ENCODE measurements at places on chromosomes 1 and 21. TPM values are rescaled to one million over a fixed set of nuclear protein-coding genes. Genes with fewer than 3 reads are reported as not detected.
A peak's percentile ranks its signal among the peaks of the same experiment; 100 is the strongest.

DNA sequence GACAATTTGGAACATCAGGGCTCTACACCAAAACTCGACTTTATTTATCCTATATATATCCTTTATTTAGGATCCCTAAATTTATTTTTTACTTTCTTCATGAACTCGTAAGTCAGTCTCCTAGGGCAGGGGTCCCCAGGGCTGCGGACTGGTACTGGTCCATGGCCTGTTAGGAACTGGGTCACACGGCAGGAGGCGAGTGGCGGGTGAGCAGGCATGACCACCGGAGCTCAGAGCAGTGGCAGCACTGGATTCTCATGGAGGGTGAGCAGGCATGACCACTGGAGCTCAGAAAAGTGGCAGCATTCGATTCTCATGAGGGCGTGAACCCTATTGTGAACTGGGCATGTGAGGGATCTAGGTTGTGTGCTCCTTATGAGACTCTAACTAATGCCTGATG, 427.0 kb downstream of the SMYD3 start:
- no peak for DNase-seq

Gene TINAGL1
- total RNA-seq, result 273 TPM

Gene SH3BGR
- total RNA-seq, result 159 TPM

- DNase-seq, result peak; percentile 84
Measured at GRCh38 chr1:1435106-1435903, at the start of gene VWA1. VWA1 (plus strand) TSS chr1:1435690; CDS start chr1:1435749, 59 bp downstream.

Gene AUNIP
- not detected for total RNA-seq

Gene HMGCL
- total RNA-seq, result 32.8 TPM

Gene EVI5
- total RNA-seq, result 20.0 TPM

DNA sequence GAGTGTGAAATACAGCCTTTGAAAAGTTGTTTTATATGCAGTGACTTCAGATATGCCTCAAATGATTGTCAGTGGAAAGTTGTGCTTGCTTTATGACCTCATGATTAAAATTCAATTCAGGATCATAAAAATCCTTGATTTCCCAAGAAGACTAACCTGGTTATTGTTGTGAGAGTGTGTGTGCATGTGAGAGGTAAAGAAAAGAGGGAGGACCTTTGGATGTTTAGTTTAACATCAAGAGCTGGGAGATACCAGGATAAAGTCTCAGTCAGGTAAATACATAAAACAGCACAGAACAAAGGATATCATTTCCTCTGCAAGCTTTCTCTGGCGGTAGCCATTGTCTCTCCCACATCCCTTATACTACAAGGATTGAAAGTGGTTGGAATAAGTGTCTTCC, 14.4 kb downstream of the BTBD8 start:
- DNase-seq, result no peak

DNA sequence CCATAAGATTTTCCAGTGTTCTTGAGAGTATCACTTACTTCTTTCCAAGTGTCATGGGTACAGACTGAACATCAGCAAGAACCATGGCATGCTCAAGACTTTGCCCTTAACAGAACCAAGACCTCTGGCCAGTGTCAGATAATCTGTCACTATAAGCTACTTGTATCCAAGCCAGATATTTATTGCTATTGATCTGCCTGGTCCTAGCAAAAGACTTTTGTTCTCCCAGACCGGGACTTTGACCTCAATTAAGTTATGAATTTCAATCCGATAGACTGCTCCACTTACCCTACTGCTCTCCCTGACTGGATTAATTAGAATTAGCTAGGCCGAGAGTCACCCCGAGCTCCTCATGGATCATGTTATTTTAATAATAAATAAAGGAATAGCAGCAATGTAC, 129.6 kb downstream of the ACBD6 start:
- no peak for DNase-seq

DNA sequence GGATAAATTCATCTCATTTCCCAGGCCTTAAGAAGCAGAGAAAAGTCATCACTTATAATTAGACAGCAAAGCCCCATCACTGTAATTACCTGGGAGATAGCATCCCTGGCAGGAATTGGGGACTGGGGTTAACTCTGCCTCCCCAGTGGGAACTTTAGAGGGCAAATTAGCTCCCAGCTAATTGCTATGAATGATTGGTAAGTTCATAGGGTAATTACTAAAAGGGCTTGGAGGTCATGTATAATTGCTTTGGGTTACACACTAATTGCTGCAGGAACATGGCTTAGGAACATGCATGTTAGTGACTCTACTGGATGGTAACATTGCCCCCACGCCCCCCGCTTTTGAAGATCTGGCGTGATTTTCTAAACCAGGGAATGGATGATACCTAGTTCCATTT, 64.8 kb downstream of the UBE2T start:
- DNase-seq, result no peak

GRCh38 chr1:189939967-189940366, 537.7 kb downstream of the BRINP3 start:
- no peak for DNase-seq

DNA sequence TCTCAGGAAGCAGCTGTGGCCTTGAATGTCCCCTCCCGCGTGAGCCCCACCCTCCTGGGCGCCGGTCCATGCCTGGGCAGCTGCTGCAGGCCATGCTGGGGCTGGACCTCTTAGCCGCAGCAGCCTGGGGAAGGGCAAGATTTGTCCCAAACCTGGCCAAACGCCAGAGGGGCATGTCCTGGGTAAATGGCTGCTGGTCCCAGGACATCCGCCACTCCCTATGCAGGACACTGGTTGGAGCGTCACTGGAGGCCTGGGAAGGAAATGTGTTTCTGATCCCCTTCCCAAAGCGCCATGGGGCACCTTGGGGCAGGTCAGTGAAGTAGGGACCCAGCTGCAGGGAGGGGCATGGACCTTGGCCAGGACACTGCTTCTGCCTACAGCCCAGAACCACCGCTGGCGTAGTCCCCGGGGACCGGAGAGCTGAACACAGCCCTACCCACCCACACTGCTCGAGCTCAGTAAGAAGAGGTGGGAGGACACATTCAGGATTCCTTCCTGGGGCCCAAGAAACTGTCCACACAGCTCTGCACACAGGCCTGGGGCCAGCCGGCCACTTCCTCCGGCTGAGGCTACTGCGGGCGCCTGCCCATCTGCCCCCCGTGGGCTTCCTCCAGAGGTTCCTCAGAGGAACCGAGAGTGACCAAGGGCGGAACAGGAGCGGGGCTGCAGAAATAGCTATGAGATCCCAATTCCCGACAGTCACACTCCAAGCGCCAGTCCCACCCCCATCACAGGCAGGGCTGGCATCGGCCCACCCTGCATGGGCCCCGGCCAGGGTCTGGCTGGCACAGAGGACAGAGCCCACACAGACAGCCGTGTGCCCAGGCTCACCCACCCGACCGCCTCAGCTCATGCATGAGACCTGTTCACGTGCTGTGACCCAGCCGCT, 10.8 kb upstream of the PLEKHG5 start:
- peak; percentile 93 for DNase-seq

GRCh38 chr1:225934711-225935110, 6.3 kb downstream of the LEFTY2 start:
- no peak for DNase-seq

DNA sequence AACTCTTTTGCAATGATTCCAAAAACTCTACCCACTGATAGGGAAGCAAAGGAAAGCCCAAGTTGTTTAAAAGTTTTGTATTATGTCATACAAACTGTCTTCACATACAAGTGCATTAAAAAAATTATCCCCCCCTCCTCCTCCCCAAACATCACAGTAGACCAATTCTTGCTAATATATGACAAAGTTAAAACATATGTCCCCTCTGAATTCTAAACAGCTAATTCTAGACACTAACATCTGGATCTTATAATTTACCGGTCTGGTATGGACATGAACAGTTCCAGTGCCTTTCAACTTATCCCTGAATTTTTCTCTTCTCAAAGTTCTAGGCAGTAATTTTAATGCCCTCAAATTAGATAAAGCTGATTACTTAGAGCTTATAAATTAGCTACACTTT, 13.4 kb downstream of the RIT1 start:
- DNase-seq, result no peak

Gene RIPPLY3
- total RNA-seq, result not detected

Gene KLHDC9
- total RNA-seq, result 6.5 TPM

Gene NBPF11
- total RNA-seq, result 3.4 TPM

Gene TNFAIP8L2
- total RNA-seq, result 2.6 TPM

Gene OR2T33
- total RNA-seq, result not detected

- no peak for DNase-seq
Measured at GRCh38 chr1:7228252-7228961, 443.2 kb downstream of the CAMTA1 start.

Gene RCC2
- total RNA-seq, result 12.7 TPM

DNA sequence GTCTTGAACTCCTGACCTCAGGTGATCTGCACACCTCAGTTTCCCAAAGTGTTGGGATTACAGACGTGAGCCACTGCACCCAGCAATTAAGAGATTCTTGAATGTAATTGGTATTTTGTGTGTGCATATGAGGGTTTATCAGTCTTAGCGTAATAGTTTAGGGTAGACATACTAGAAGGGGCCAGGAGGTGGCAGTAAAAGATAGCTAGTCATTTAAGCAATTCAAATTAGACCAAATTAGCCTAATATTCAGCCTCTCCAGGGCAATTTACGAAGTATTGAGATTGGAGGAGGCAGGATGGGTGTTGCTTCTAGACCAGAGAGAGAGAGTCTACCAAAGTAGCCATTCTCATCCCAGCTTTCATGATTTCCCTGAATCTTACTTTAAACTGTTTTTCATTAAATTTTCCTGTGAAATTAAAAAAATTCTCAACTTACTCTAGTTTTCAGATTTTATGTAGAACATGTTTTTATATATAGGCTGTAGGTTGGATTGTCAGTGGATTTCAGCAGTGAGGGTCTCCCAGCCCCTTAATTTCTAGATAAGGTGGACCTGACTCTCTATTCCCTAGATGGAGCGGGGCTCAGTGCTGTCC, 119.7 kb downstream of the HHAT start:
- no peak for DNase-seq

Gene SLFNL1
- total RNA-seq, result 0.16 TPM

Measured in Right ventricle myocardium inferior (tissue), 1 donor.